ENCODE measurements at places on chromosomes 3 and 15.

DNA sequence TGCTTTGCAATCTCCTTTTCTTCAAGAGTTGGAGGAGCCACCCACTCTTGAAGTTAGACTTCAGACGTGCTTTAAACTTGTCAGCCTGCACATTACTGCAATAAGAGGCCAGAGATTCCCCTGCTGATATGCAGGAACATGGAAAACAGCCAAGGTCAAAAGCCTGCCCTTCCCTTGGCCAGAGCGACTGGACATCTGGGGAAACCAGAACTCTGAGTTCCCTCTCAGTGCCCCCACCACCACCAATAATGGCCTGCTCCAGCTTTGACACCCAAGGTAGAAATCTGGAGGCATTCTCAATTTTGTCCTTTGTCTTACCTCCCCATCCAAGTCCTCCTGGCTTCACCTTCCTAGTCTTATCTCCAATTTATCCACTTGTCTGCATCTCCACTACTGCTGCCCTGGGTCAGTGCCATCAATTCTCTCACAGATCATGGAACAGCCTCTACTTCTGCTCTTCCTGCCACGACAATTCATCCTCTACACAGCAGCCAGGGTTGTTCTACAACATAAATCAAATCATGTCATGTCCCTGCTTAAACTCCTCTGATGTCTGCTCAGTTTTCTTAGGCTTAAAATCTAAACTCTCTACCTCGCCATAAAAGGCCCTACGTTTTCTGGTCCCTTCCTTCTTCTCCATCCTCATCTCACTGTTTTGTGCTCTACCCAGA, 191.6 kb upstream of the WNT5A start:
- DNase-seq: no peak

DNA sequence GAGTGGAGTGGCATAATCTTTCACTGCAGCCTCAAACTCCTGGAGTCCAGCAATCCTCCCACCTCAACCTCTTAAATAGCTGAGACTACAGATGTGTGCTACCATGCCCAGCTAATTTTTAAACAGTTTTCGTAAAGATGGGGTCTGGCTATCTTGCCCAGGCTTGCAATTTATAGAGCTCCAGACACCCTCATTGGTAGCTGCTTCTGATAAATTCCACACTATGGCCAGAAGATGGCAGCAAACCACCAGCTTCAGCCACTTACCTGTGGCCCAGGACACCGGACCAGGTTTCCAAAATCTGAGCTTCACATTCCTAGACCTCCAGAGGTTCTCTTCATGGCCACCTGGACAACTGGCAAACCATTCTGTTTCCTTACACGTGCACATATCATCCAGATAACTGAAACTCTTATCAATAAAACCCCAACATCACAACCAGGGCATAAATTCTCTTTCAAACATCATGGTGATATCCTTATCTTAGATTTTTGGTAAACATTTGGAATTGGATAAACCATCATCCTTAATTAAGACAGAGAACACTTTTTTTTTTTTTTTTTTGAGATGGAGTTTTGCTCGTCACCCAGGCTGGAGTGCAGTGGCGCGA, 28.9 kb downstream of the FBXW12 start:
- peak; percentile 23 for DNase-seq

- DNase-seq: no peak
These were observed 265.4 kb upstream of the LYSMD4 start for GRCh38 chr15:99998661-99999101.

- DNase-seq: no peak
These were observed 114.3 kb downstream of the STAC start for GRCh38 chr3:36494461-36495109.

- DNase-seq: no peak
These were observed 36.1 kb upstream of the MECOM start for GRCh38 chr3:169699536-169700050.

DNA sequence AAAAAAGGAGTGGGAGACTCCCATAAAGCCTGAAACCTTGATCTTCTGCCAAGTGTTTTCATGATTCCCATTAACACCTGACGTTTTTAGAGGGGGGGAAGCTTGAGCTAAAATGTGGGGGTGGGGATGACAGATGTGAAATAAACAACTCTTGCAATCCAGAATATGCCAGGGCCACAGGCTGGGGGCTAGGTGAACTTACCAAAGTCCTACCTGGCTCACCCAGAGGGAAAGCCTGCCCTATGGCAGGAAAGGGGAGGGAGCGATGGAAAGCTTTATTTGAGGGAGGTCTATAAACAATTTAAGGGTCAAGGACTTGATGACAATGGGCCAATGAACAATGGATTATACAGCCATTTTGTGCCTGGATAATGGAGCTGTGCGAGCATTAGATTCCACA, 108.3 kb downstream of the LRIG1 start:
- no peak for DNase-seq

- DNase-seq: no peak
These were observed 89.2 kb downstream of the TMEM108 start for GRCh38 chr3:133127381-133127780.

DNA sequence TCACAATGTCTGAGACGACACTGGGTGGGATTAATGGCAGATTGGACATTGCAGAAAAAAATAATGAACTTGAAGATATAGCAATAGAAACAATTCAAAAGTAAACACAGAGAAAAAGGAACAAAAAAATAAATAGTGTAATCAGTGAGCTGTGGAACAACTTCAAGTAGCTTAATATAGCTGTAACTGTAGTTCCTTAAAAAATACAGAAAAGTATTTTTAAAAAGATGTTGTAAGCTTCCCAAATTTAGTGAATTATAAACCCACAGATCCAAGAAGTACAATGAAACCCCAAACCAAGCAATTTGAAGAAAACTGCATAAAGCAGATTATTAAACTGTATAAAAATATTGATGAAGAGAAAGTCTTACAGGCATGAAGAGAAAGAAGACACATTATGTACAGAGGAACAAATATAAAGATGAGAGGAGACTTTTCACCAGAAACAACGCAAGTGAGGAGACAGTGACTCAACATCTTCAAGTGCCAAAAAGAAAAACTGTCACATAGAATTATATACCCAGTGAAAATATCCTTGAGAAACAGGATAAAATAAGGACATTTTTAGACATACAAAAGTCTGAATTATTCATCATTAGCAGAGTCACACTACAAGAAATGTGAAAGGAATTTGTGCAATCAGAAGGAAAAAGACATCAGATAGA, 176.4 kb downstream of the NFKBIZ start:
- DNase-seq: no peak

DNA sequence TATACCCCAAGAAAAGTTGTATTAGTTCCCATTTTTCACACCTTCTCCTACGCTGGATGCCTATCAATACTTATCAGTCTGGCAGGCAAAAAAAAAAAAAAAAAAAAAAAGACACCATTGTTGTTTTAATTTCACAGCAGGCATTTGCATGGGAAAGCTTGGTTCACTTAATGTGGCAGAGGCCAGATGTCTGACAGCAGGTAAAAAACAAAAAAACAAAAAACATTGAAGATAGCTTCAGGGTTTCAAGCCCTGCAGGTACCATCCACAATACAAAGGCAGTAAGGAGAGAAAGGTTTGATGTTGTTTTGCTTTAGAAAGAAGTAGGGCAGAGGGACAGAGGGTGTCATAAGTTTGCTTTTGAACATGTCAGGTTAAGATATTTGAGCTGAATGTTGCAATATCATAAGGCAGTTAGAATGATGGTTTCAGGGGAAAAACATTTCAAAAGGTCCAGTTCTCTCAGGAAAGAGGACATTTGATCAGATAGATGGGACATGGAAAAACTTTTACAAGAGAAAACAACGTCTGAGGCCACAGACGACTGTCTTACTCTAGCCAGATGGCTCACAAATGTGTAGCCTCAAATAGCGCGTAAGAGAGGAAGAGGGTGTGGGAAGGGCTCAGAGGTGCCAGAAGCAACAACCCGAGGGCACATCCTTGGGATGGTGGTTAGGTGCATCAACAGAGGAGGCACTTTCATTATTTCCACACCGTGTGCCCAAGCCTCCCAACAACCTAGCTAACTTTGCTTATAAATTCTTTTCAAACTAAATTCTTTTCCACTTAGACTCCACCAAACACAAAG, 25.7 kb downstream of the PCOLCE2 start:
- DNase-seq: no peak

DNA sequence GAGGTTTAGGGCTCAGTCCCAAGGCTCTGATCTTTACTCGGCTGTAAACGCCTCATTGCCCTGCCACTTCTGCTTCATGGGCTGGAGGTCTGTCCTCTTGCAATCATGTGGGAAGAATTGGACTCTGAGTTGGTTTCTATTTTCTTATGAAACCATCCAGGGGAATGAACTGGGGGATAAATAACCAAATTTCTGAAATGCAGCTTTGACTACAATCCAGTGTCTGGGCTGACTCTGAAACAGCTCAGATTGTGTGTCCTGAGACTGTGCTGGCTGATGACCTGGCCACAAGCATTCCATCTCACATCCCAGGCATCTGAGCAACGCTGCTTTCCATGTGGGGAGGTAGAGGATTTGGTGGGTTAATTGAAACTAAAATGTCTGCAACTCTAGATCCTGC, 71.0 kb upstream of the GALNT15 start:
- no peak for DNase-seq

- DNase-seq: no peak
These were observed 45.5 kb downstream of the FILIP1L start for GRCh38 chr3:100068826-100069225.

GRCh38 chr15:89400116-89400781, 65.6 kb upstream of the POLG start:
- DNase-seq: no peak

DNA sequence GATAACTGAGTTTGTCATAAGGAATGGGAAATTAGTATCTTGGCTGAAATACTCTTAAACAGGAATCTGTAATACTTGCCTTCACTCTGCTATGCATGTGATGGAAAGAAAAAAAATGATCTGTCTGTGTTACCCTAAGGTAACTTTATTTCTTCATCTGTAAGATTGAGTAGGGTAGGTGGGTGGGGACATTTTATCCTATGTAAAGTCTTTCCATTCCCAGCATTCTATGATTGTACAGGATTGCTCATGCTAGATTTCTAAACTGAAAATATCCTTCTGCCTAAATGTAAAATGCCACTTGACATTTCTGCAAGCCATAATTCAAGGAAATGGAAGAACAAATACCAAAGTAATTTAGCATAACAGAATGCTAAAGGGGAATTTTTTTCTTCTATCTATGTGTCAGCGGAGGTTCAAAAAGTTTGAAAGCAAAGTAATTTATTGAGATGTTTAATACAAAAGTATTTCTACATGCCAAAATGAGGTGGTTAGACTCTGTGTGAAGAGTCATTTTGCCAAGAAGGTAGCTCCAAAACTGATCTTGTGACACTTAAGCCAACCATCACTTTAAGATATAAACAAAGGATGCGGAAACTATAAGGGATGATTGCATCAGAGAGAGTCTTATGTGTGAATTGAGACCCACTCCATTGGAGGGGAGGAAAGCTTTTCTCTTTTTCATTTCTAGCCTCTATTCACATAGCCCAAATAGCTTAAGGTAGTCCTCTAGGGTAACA, 46.6 kb upstream of the SERPINI2 start:
- DNase-seq: no peak

DNA sequence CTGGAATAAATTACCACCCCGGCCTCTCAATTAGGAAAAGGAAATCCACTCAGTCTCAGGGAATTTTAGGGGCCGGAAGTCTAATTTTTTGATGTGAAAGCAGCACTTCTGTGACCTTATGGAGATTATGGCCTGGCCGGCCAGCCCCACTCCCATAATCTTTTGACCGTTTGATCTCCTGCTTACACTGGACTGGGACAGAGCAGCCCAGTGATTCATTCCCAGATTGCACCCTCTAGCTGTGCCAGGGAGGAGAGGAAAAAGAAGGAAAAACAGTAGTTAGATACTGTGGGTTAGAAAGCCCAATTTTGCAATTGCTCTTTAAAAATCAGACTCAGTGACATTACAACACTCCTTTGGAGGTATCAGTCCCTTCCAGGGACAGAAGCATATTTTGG, 32.4 kb downstream of the GJD2 start:
- DNase-seq: no peak

GRCh38 chr15:63063164-63063756, 20.7 kb downstream of the TPM1 start:
- no peak for DNase-seq

GRCh38 chr15:45401665-45402161, 23.4 kb upstream of the GATM start:
- DNase-seq: no peak

DNA sequence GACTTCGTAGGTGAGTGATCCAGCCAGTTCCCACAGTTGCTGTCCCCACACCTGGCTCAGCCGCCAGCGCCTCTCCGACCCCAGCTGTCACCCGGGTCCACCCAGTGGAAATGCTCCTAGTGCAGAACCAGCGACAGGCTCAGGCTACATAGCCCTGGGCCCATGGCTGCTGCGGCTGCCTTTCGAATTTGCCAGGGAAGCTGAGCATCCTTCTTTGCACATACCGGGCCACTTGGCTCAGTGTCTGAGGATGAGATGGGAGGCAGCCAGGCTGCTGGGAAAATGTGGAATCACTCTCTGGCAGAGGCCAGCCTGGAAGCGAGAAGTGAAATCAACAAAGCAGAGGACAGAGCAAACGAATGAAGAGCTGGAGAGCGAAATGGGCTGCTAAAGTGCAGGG, 80.1 kb downstream of the ST8SIA2 start:
- DNase-seq: no peak

GRCh38 chr15:76577879-76578512, 241.4 kb downstream of the ISL2 start:
- DNase-seq: no peak

GRCh38 chr15:60223176-60223575, 174.6 kb downstream of the ANXA2 start:
- DNase-seq: no peak

GRCh38 chr3:5542472-5542871, 355.0 kb downstream of the EDEM1 start:
- no peak for DNase-seq

DNA sequence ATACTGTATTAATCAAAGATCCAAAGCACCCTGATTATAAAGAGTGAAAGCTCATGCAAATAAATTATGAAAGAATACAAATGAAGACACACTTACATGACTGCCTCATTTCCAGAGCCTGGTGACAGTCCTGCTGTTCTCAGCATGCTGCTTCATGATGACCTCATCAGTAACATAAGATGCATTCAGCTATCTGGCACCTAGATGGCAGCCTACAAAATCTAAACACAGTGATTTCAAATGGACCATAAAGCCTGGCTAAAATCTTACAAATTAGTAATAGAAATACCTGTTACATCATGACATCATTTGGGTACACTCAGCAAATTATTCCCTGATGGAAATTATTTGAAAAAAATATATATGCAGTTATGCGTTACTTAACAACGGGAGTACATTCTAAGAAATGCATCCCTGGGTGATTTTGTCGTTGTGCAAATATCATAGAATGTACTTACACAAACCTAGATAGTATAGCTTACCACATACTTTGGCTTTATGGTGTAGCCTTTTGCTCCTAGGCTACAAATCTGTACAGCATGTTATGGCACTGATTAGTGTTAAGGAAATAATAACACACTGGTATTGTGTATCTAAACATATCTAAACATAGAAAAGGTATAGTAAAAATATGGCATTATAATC, 207.2 kb downstream of the EPHA3 start:
- peak; percentile 15 for DNase-seq

DNA sequence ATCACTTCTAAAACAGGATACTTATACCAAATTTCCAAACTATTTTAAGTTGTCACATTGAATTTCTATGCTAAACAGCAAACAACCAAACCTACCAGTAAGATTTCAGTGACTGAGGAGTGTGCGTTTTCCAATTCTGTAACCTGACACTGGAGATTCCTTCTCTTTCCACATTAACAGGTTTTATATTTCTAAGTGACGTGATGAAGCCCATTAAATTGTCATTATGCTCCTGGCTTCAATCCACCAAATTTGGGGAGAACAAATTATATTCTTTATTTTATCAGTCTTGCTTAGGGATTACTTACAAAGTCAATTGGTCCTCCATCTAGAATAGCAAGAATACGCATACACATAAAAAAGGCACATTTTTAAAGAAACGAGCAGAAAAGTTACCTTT, 764.8 kb upstream of the NR2F2 start:
- no peak for DNase-seq

Data from right renal cortex interstitium (tissue), 3 donors.